ENCODE measurements at places on chromosomes 7 and 10. TPM values are rescaled to one million over a fixed set of nuclear protein-coding genes. Genes with fewer than 3 reads are reported as not detected.

DNA sequence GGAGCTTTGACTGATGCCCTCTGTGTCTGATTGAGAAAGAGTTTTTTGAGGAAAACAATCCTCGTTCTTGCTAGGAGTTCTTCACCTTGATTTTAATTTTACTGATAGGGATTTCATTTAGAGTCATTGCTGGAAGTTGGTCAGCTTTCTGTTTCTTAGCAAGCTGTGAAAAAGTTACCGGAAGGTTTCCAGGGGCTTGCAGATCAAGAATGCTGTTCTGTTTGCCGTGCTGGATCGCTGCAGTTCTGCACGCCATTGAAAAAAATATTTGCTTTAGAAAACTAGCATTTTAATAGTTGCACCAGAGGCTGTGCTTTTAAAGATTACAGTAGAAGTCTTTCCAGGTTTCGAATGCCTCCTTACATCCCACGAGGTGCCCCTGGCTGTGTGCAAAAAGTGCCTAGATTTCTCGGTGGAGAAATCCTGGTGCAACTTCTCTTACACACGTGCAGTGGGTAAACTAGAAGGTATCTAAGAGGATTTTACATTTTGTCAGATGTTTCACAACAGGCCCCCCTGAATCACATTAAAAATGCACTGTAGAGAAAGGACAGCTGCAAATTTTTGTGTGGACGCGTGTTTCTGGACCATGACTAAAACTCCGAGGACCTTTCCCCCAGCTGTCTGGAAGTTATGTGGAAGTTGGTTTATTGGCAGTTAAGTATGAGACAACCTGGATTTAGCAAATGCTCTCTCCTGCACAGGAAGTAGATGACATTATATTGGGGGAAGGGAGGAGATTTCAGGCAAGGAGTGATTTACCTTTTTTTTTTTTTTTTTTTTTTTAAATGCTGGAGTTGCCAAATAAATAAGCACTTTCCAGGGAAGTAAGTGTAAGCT, 5.8 kb downstream of the TCF7L2 start:
- H3K27me3 ChIP-seq, result peaks cover 63% of the 10 kb centered on the region
- DNase-seq, result no peak
- no peak overlapping the region for H3K4me3 ChIP-seq
- H3K4me1 ChIP-seq, result peaks cover 25% of the 10 kb centered on the region
- H3K36me3 ChIP-seq, result no peaks in the 10 kb centered on the region

- no peak overlapping the region for H3K4me3 ChIP-seq
- H3K27ac ChIP-seq, result no peak overlapping the region
- H3K27me3 ChIP-seq, result peaks cover 42% of the 10 kb centered on the region
- H3K36me3 ChIP-seq, result no peaks in the 10 kb centered on the region
- peaks cover 7% of the 10 kb centered on the region for H3K4me1 ChIP-seq
Observed at GRCh38 chr7:42854571-42855118, 57.2 kb downstream of the C7orf25 start.

GRCh38 chr7:72028267-72028666, 383.9 kb downstream of the CALN1 start:
- no peaks in the 10 kb centered on the region for H3K4me1 ChIP-seq
- DNase-seq, result no peak
- H3K27me3 ChIP-seq, result no peaks in the 10 kb centered on the region
- H3K27ac ChIP-seq, result no peak overlapping the region
- H3K4me3 ChIP-seq, result no peak overlapping the region

GRCh38 chr7:117008886-117009531, 55.7 kb downstream of the ST7 start:
- H3K4me1 ChIP-seq, result peaks cover 67% of the 10 kb centered on the region
- H3K36me3 ChIP-seq, result no peaks in the 10 kb centered on the region
- peaks cover 1% of the 10 kb centered on the region for H3K27me3 ChIP-seq
- DNase-seq, result peak; percentile 45
- no peak overlapping the region for H3K4me3 ChIP-seq
- no peak overlapping the region for H3K27ac ChIP-seq

DNA sequence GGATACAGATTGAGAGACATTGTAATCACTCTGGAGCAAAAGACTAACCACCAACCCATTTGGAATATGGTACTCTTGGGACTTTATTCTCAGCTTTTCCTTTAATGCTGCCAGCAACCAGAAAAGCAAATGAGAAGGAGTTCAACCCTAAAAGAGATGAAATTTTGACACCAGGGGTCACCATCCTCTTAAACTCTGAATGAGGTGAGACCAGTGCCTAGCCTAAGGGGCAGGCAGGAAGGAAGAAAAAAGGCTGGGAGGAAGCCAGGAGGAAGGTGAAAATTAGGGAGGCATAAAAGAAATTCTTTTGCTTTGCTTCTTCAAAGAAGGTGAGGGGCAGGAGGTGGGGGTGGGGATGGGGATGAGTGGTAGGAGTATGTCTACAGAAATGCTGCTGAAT, 135.8 kb downstream of the JAZF1 start:
- peaks cover 7% of the 10 kb centered on the region for H3K27me3 ChIP-seq
- H3K4me3 ChIP-seq, result no peak overlapping the region
- H3K4me1 ChIP-seq, result peaks cover 12% of the 10 kb centered on the region
- no peak for DNase-seq
- H3K27ac ChIP-seq, result no peak overlapping the region

DNA sequence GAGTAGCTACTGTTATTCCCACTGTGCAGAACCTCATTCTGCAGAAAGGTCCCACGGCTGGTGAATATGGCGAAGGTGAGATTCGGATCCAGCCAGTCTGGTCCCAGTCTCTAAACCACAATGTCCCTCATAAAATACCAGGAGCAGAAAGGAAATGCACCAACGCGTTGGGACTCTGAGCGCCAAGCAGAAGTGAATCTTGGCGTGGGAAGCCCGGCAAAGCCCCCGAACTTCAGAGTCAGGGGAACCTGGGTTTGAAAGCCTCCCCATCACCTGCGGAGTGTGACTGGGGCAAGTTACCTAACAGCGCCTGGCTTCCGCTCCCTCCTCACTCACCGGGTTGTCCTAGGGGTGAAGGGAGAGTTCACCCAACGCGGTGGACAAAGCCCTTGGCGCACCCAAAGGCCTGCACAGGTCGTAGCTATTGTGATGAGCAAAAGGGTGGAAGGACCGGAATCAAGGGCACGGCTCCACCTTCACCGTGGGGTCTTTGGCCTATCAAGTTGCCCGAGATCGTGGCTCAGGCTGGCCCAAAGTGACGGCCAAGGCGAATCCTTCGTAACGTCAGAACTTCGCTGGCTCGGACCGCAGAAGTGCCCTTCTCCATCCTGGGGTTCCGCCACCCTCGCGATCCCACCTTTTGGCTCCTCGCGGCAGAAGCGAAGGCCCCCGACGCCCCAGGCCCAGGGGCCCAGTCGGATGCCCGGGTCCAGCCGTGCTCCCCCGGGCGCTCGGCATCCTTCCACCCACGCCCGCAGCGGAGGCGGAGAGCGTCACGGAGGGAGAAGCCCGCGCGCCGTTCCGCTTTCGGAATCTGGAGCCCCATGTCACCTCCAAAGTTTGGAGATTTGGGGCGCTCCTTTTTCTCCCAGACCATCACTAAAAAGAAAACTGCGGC, 811 bp downstream of the RGS10 start:
- H3K4me1 ChIP-seq, result peaks cover 46% of the 10 kb centered on the region
- H3K36me3 ChIP-seq, result peaks cover 32% of the 10 kb centered on the region
- peak overlapping the region; percentile 89 for H3K4me3 ChIP-seq
- H3K27ac ChIP-seq, result peak overlapping the region; percentile 80

GRCh38 chr7:128986609-128987008, 48.9 kb downstream of the IRF5 start:
- no peaks in the 10 kb centered on the region for H3K27me3 ChIP-seq
- no peaks in the 10 kb centered on the region for H3K4me1 ChIP-seq
- DNase-seq, result no peak
- no peak overlapping the region for H3K4me3 ChIP-seq
- H3K36me3 ChIP-seq, result peaks cover 44% of the 10 kb centered on the region

- H3K27ac ChIP-seq, result no peak overlapping the region
- H3K27me3 ChIP-seq, result peaks cover 9% of the 10 kb centered on the region
- no peak for DNase-seq
Observed at GRCh38 chr10:49579621-49580020, 30.5 kb upstream of the SLC18A3 start.

- no peaks in the 10 kb centered on the region for H3K4me1 ChIP-seq
- H3K4me3 ChIP-seq, result no peak overlapping the region
- no peaks in the 10 kb centered on the region for H3K36me3 ChIP-seq
- H3K27me3 ChIP-seq, result no peaks in the 10 kb centered on the region
- DNase-seq, result no peak
Observed at GRCh38 chr10:109374215-109374614, 549.1 kb downstream of the XPNPEP1 start.

DNA sequence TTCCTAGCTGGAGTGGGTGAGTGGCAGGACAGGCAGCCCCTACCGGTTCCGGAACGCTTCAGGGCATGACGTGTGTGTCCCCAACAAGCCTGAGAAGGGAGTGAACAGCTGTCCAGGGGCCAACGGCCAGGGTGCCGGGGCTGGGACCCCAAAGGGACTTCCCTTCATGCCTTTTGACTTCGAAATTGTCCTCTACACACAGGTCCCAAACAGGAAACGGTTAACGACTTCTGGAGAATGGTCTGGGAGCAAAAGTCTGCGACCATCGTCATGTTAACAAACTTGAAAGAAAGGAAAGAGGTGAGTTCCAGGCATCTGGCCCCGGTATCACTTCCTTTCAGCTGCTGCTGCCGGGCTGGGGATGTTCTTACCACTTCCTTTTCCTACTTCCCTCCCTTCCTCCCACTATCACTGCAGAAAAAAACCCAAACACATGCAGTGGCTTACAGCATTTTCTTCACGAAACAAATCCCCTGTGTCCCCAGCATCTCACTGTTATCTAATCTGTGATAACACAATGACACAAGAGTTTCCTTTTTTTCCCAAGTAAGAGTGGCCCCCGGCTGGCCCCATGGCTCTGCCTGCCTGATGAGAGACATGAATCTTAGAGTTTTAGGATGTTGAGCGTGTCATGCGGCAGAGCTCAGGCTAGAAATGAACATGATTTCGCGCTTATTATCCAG, 63.2 kb downstream of the MKI67 start:
- H3K4me1 ChIP-seq, result peaks cover 72% of the 10 kb centered on the region
- DNase-seq, result peak; percentile 64
- H3K27ac ChIP-seq, result peak overlapping the region; percentile 90
- H3K36me3 ChIP-seq, result peaks cover 57% of the 10 kb centered on the region
- peak overlapping the region; percentile 59 for H3K4me3 ChIP-seq

DNA sequence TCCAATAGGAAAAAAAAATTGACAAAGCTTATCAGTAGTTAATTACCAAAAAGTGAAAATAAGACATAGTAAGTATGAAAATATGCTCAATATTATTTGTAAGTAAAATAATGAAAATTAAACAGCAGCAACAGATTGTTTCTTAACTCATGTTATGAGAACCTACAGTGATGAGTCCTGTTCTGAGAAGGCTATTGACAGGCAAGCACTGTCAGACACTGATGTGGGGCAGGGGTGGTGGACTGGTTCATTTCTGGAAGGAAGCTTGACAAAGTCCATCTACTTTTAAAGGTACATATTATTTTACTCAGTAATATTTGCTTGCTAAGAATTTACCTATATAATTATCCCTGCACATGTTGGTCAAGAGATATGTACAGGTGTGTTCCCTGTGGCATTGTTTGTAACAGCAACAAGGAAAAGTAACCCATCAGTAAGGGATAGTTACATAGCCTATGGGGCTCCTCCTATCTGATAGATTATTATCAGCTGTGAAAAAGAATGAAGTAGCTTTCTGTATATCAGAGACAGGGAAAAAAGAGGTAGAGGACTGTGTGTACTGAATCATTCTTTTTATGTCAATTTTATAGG, 161.6 kb downstream of the RTKN2 start:
- no peak overlapping the region for H3K27ac ChIP-seq
- no peaks in the 10 kb centered on the region for H3K36me3 ChIP-seq
- H3K27me3 ChIP-seq, result no peaks in the 10 kb centered on the region
- H3K4me3 ChIP-seq, result no peak overlapping the region

- no peaks in the 10 kb centered on the region for H3K36me3 ChIP-seq
- peak; percentile 84 for DNase-seq
- H3K27ac ChIP-seq, result peak overlapping the region; percentile 86
- peak overlapping the region; percentile 69 for H3K4me3 ChIP-seq
Observed at GRCh38 chr7:32905175-32905662, 13.7 kb upstream of the KBTBD2 start.

GRCh38 chr7:151053096-151053495, 4.6 kb downstream of the CDK5 start:
- no peak for DNase-seq
- H3K4me1 ChIP-seq, result peaks cover 13% of the 10 kb centered on the region
- no peak overlapping the region for H3K27ac ChIP-seq
- no peak overlapping the region for H3K4me3 ChIP-seq

DNA sequence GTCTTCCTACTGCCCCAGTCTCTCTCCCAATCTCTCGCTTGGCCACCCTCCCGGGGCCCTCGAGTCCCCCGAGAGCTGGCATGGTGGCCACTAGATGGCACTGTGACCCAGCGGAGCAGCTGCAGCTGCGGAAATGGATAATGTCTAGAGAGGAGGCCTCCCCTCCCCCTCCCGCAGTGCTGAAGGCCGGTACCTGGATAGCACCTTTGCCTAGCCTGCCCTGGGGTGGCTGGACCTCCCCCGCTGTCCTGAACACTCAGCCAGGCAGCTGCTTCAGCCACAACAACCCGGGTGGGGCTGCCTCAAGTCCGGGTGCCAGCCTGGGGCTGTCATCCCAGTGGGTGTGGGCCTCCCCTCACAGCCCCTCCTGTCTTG, 65.2 kb downstream of the GOLGA7B start:
- H3K27ac ChIP-seq, result no peak overlapping the region
- H3K27me3 ChIP-seq, result peaks cover 4% of the 10 kb centered on the region
- H3K4me1 ChIP-seq, result peaks cover 4% of the 10 kb centered on the region
- no peak overlapping the region for H3K4me3 ChIP-seq
- DNase-seq, result peak; percentile 90

DNA sequence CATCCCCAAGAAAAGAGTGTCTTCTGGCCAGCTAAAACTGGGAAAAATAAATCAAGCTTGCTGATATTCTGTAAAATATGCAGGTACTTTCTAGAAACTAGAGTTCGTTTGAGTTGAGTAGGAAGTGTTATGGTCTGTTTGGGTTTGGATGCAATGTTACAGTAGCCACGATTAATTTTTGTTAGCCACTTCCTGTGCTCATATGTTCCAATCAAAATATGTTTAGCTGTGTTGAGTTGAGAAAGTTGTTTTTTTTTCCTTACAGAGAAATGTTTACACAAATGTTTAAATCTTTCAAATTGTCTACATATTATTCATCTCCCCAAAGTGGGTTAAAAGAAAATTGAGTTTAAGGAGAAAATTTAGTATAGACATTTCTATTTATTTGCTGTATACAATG, 11.3 kb upstream of the LAMB1 start:
- peaks cover 9% of the 10 kb centered on the region for H3K27me3 ChIP-seq
- peaks cover 4% of the 10 kb centered on the region for H3K4me1 ChIP-seq
- H3K4me3 ChIP-seq, result no peak overlapping the region
- H3K36me3 ChIP-seq, result no peaks in the 10 kb centered on the region
- no peak for DNase-seq
- H3K27ac ChIP-seq, result no peak overlapping the region

- no peak overlapping the region for H3K4me3 ChIP-seq
- no peak overlapping the region for H3K27ac ChIP-seq
- no peaks in the 10 kb centered on the region for H3K27me3 ChIP-seq
- H3K36me3 ChIP-seq, result no peaks in the 10 kb centered on the region
Observed at GRCh38 chr7:120169996-120170783, 102.8 kb upstream of the KCND2 start.

Gene ABCF2
- total RNA-seq, result 48.4 TPM

Gene DLD
- 101 TPM for total RNA-seq

Gene OR13A1
- total RNA-seq, result not detected

Gene MMRN2
- total RNA-seq, result not detected

Gene SEM1
- total RNA-seq, result 42.9 TPM

Gene TMEM176B
- not detected for total RNA-seq

Gene ITIH2
- not detected for total RNA-seq

Gene ZNF12
- total RNA-seq, result 23.2 TPM

Gene SFTPA2
- total RNA-seq, result not detected

Gene FAM131B
- total RNA-seq, result 1.8 TPM

Gene CACNA2D1
- total RNA-seq, result not detected

Gene HSPA12A
- 0.74 TPM for total RNA-seq
